ENCODE measurements at places on chromosomes 16 and 17.

GRCh38 chr16:7509963-7510601, 177.4 kb downstream of the RBFOX1 start:
- DNase-seq, result no peak
- H3K4me1 ChIP-seq, result no peaks in the 10 kb centered on the region
- no peak overlapping the region for H3K27ac ChIP-seq
- no peaks in the 10 kb centered on the region for H3K36me3 ChIP-seq
- H3K27me3 ChIP-seq, result no peaks in the 10 kb centered on the region

- no peaks in the 10 kb centered on the region for H3K36me3 ChIP-seq
- no peak overlapping the region for H3K27ac ChIP-seq
- H3K4me3 ChIP-seq, result no peak overlapping the region
Observed at GRCh38 chr17:32567511-32567910, 80.7 kb downstream of the CDK5R1 start.

DNA sequence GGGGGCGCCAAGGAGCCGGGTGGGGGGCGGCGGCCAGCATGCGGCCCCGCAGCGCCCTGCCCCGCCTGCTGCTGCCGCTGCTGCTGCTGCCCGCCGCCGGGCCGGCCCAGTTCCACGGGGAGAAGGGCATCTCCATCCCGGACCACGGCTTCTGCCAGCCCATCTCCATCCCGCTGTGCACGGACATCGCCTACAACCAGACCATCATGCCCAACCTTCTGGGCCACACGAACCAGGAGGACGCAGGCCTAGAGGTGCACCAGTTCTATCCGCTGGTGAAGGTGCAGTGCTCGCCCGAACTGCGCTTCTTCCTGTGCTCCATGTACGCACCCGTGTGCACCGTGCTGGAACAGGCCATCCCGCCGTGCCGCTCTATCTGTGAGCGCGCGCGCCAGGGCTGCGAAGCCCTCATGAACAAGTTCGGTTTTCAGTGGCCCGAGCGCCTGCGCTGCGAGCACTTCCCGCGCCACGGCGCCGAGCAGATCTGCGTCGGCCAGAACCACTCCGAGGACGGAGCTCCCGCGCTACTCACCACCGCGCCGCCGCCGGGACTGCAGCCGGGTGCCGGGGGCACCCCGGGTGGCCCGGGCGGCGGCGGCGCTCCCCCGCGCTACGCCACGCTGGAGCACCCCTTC, 484 bp downstream of the FZD2 start:
- peaks cover 25% of the 10 kb centered on the region for H3K4me1 ChIP-seq
- H3K27me3 ChIP-seq, result peaks cover 17% of the 10 kb centered on the region
- H3K36me3 ChIP-seq, result no peaks in the 10 kb centered on the region
- H3K27ac ChIP-seq, result no peak overlapping the region

- peaks cover 3% of the 10 kb centered on the region for H3K27me3 ChIP-seq
- DNase-seq, result no peak
- no peaks in the 10 kb centered on the region for H3K4me1 ChIP-seq
- H3K4me3 ChIP-seq, result no peak overlapping the region
- no peaks in the 10 kb centered on the region for H3K36me3 ChIP-seq
- H3K27ac ChIP-seq, result no peak overlapping the region
Observed at GRCh38 chr17:31802502-31802901, 56.5 kb downstream of the COPRS start.

DNA sequence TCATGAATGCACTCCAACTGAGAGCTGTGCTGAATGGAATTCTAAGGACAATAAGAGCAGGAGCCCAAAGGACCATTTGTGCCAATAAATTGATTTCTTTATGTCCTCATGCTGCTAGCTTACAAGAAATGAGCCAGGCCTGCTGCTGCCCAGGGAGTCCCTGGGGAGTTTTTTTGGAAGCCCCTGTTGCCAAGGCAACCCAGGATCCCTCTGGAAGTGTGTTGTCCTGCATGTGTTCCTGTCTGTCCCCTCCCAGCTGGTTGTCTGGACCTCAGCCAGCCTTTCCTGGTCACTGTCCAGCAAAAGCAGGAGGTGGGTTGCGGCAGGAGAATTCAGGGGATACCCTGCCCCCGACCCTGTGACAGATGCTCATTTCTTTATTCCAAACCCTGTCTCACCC, 51.0 kb upstream of the GPRC5B start:
- no peak for DNase-seq
- H3K4me1 ChIP-seq, result no peaks in the 10 kb centered on the region
- H3K4me3 ChIP-seq, result no peak overlapping the region
- peaks cover 4% of the 10 kb centered on the region for H3K27me3 ChIP-seq
- no peaks in the 10 kb centered on the region for H3K36me3 ChIP-seq

- H3K27ac ChIP-seq, result peak overlapping the region; percentile 99
- peaks cover 18% of the 10 kb centered on the region for H3K36me3 ChIP-seq
- H3K4me1 ChIP-seq, result peaks cover 26% of the 10 kb centered on the region
- no peak for DNase-seq
Observed at GRCh38 chr16:30063278-30063892, 2.2 kb upstream of the ALDOA start.

- H3K4me1 ChIP-seq, result peaks cover 7% of the 10 kb centered on the region
- H3K27ac ChIP-seq, result no peak overlapping the region
- H3K27me3 ChIP-seq, result no peaks in the 10 kb centered on the region
- no peak overlapping the region for H3K4me3 ChIP-seq
- DNase-seq, result no peak
Observed at GRCh38 chr17:50219939-50220465, 18.6 kb upstream of the COL1A1 start.

DNA sequence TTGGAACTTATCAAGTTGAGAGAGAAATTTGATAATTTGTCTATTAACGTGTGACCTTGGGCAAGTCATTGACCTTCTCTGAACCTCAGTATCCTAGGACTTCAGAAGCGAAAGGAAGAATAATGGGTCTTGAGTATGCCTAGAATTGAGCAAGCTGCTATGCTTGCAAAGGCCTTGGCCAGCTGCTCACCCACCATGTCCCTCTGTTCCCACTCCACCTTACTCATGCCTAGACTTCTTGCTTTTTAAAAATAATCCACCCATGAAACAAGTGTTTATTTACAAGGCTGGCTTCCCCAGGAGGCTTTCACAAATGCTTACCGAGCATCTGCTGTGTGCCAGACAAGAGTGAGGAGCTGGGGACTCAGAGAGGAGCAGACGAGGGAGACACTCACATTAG, 590.6 kb downstream of the MAF start:
- H3K27me3 ChIP-seq, result no peaks in the 10 kb centered on the region
- peaks cover 6% of the 10 kb centered on the region for H3K36me3 ChIP-seq
- H3K4me1 ChIP-seq, result peaks cover 17% of the 10 kb centered on the region
- no peak overlapping the region for H3K27ac ChIP-seq
- DNase-seq, result no peak

GRCh38 chr17:77086433-77087010, 54.2 kb upstream of the SEC14L1 start:
- peak overlapping the region; percentile 59 for H3K27ac ChIP-seq
- DNase-seq, result peak; percentile 66
- peak overlapping the region; percentile 48 for H3K4me3 ChIP-seq
- H3K4me1 ChIP-seq, result peaks cover 43% of the 10 kb centered on the region
- peaks cover 8% of the 10 kb centered on the region for H3K27me3 ChIP-seq

DNA sequence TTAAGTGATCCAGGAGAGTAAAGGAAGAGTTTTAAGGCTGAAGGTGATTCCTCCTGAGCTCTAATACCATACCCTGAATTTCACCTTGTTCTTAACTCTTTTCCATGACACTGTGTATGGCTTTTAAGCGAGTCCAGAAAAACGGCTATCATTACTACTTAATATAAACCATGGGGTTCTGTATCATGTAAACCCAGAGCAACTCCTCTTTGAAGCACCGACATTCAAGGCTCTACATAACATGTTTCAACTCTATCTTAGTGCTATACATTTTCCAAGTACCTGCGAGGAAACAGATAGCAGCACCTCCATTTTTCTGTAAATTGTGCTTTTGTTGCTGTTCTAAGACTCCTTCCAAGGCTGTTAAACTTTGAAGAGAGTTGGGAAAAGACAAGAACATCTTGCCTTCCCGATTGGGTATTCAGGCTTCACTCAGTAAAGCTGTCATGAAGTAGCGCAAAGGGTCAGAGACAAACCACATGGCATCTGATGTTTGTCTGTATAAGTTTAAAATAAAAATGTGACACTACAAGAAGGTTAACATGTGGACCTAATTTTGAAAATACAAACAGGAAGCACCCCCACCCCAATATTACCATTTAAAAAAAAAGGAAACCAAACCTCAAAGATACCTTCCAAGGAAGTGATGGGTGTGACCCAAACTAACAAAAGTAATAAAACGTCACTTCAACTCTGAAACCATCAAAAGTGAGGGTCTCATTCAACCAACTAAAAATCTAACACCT, 3.9 kb downstream of the STAT5B start:
- no peaks in the 10 kb centered on the region for H3K27me3 ChIP-seq
- peak; percentile 44 for DNase-seq
- H3K36me3 ChIP-seq, result no peaks in the 10 kb centered on the region
- peak overlapping the region; percentile 98 for H3K27ac ChIP-seq

GRCh38 chr17:75827308-75828075, 16.7 kb downstream of the UNC13D start:
- peak; percentile 47 for DNase-seq
- H3K4me1 ChIP-seq, result peaks cover 33% of the 10 kb centered on the region
- peaks cover 2% of the 10 kb centered on the region for H3K36me3 ChIP-seq
- H3K27me3 ChIP-seq, result no peaks in the 10 kb centered on the region

DNA sequence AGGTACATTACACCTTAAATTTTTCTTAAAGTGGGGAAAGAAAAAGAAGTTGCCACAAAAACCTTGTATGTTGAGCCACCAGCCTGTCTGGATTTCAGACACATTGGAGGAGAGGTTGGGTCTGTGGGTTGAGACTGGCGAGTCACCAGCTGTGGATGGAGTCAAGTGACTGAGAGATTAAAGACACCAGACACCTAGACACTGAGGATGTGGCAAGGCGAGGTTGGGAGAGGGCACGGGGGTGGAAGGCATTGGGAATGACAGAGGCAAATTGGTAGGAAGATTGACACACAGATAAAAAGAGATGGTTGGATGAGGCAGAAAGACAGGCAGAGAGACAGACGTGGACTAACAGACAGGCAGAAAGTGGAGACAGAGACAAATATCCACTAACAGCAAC, 49.6 kb downstream of the KCNJ12 start:
- DNase-seq, result no peak
- H3K27me3 ChIP-seq, result no peaks in the 10 kb centered on the region
- H3K4me3 ChIP-seq, result no peak overlapping the region
- no peaks in the 10 kb centered on the region for H3K36me3 ChIP-seq

DNA sequence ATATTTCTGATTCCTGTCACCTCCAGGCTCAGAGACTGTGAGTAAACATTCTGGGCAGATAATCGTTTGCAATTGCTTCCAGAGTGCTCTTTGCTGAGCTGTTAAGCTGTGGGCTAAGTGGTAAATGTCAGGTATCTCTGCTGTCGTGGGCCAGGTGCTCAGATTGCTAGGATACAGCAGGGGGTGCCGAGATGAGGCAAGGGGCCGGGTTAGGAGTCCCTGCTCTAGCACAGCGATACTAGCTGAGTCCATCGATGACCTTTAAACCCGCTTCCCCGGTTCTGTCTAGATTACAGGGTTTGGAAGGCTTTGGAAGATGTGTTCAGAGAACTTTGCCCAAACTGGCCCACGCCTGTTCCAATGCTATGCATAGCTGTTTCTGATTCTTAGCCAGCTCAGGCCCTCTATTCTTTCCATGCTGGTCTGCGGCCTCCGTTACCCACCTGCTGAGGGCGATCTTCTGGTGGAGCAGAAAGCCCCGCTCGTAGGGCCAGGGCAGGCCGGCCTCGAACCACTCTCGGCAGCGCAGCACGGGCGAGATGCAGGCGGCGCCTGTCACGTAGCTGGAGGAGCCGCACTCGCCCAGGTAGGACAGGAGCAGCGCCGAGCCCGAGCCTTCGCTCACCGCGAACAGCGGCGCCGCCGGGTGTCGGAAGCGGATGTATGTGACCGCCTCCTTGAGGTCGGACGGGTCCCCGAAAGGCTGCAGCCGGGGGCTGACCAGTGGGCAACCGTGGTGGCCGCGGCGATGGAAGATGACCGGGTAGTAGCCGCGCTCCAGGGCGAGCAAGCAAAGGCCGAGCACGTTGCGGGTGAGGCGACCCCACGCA, 979 bp downstream of the ABHD15 start:
- peak; percentile 51 for DNase-seq
- peaks cover 43% of the 10 kb centered on the region for H3K4me1 ChIP-seq
- peak overlapping the region; percentile 88 for H3K4me3 ChIP-seq
- no peaks in the 10 kb centered on the region for H3K36me3 ChIP-seq
- H3K27ac ChIP-seq, result peak overlapping the region; percentile 74
- H3K27me3 ChIP-seq, result no peaks in the 10 kb centered on the region
